ENCODE measurements at places on chromosomes 12 and 14.

DNA sequence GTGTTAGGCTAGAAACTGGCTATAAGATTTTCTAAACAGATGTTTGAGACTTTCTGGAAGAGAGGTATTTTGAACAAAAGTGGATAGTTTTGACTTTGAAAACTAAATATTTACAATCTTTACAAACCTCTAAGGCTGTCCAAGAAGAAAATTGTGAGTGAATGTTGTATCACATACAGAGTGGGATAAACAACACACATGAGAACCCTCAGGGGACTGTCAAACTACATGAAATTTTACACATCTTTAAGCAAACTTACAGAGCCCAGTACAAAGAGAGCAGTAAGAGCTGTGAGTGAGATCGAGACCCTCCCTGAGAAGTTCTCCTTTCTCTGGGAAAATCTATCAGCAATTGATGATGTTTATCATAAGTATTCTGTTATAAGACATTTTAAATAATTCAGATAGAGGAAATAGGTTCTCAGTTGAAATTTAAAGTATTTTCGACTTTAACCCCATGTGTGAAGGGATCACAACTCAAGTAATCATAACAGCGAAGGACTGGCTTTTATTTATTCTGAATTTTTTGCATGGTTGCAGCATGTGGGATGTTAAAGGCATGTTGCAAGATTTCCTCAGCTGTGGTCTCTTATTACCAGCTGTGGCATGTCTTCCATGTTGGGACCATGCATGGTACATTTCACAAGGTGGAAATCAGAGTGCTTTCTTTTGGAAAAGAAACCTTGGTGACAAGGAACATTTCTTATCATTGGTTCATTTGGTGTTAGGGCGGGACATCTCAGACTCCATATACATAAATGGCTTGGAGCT lies 264.0 kb upstream of the PRICKLE1 start:
- DNase-seq, result no peak

DNA sequence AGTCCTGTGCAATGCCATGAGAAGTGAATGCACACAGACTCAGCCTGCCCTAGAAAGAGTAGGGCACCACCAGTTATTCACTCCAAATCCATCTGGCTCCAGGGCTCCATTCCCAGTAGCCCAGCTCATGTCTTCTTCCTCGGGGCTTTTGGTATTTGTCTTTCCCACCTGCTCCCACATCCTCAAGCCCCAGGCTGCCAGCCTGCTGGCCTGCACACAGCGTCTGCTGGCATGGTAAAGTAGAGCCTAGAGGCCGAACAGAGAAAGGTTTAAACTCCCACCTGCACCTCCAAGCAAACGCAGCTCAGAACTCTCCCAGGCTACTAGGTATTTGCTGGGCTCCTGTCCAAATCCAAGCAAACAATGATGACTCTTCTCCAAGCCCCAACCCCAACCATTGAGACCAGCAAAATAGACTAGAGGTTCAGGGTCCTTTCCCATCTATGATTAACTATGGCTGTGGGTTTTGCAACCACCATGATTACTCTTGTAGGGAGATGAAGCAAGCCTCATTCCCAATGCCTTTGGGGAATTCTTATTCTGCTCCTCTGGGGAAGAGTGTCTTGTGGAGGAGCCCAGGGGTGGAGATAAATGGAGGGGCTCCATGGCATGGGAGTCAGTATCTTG lies 5.2 kb upstream of the VDR start:
- no peak for DNase-seq

DNA sequence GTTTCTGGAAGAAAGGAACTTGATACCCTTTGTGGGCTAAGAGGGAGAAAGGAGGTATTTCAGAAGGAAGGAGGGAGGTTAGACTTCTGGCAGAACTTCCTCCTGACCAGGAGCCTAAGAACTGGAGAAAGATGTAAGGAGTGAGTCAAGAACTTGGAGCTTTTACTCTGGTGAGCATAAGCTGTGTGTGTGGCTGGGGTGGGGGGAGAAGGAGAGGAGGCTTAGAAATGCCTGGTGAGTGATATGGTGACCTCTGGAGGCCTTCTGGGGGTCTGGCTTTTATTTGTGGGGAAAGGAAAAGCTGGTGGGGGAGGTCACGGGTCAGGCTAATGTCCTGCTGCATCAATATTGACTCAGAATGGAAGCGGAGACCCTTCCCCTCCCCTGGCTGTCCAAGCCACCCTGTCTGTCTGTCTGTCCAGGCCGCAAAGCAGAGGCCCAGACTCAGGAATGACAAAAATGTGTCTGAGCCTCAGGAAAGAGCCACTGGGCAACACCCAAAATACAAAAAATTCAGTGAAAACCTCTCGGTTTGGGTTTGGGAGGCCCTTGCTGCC lies 4.8 kb downstream of the LRP1 start:
- DNase-seq, result no peak

DNA sequence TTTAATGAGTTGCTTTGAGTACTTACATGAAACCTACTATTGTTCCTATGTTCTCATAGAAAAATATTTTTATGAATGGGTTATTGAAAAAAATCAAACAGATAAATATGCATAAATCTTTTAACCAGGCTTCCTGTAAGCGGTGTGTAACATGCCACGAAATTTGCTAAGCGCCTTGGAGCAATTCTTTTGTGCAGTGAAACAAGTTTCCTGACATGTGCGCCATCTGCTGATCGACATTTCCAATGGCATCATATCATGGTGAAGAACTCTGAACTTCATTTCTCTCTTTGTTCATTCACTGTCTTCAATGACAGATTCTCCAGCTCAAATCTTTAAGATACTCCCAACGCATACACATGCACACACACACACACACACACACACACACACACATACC lies 145.6 kb upstream of the NAV3 start:
- peak; percentile 71 for DNase-seq

GRCh38 chr14:63857466-63858030 lies 4.7 kb downstream of the SYNE2 start:
- DNase-seq, result no peak

- no peak for DNase-seq
Observed at GRCh38 chr12:55631733-55632132, 5.0 kb upstream of the OR10P1 start.

- no peak for DNase-seq
Observed at GRCh38 chr12:64110864-64111263, 111.2 kb downstream of the KICS2 start.

GRCh38 chr12:124862768-124863415 lies 772 bp downstream of the SCARB1 start:
- no peak for DNase-seq

DNA sequence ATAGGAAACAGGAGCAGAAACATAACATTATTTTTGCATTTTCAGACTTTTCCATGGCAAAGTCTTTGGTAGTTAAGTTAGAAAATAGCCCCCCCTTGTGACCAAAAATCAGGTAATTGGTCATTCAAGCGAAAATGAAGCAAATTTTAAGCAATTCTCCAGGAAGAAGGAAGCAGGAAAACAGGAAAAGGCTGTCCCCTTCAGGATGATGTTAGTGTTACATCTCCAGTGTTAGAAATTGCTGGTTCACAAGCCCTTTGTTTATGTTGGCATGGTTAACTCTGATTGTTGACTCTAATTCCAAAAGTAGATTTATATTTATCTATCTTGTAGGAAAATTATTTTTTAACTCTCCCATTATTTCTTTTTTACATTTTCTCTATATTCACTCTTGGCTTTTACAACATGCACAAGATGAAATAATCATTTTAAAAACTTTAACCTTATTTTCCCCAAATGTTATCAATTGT lies 18.8 kb upstream of the GAS2L3 start:
- peak; percentile 79 for DNase-seq

- no peak for DNase-seq
Observed at GRCh38 chr14:76950055-76951020, 78.2 kb downstream of the IRF2BPL start.

GRCh38 chr12:29396774-29397173 lies 15.8 kb upstream of the ERGIC2 start:
- no peak for DNase-seq

DNA sequence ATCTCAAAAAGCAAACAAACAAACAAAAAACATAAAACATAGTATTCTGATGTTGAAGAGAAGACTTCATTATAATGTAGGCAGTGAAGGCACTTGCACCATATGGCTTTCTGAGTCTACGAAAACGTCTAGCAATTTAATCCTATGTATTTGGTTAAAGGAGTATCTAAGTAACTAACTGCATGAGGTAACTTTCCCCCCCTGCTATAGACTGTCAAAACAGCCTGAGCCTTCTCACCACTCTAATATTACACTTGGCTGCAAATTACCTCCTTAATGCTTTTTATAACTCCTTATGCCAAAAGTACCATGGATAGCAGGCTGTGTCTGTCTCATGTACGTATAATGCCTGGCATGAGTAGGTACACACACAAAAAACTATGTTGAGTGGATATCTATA lies 607.6 kb upstream of the FLRT2 start:
- DNase-seq, result no peak

Data from hindlimb muscle (tissue), 1 donor.